ENCODE measurements at places on chromosomes 2 and 18.

- DNase-seq, result no peak
Observed at GRCh38 chr18:1094409-1094808, 189.7 kb downstream of the ADCYAP1 start.

- DNase-seq, result no peak
Observed at GRCh38 chr2:30514134-30514847, 67.2 kb downstream of the LCLAT1 start.

DNA sequence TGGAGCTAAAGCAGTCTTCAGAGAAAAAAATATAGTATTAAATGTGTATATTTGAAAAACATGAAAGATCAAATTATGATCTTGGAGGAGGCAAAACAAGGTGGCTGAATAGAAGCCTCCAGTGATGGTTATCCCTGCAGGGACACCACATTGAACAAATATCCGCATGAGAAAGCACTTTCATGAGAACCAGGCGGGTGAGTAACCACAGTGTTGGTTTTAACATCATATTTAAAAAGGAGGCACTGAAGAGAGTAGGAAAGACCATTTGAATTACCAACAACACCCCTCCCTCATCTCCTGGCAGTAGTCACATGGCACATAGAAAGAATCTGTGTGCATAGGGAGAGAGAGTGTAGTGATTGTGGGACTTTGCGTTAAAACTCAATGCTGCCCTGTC, 759.6 kb upstream of the NRXN1 start:
- no peak for DNase-seq

- DNase-seq, result no peak
Observed at GRCh38 chr2:39202639-39203369, 41.0 kb downstream of the CDKL4 start.

- DNase-seq, result no peak
Observed at GRCh38 chr2:162435676-162436075, 91.7 kb downstream of the GCA start.

GRCh38 chr2:152015552-152015951, 83.3 kb downstream of the CACNB4 start:
- DNase-seq, result no peak

- no peak for DNase-seq
Observed at GRCh38 chr2:28463893-28464292, 32.0 kb upstream of the PLB1 start.

- DNase-seq, result no peak
Observed at GRCh38 chr2:136408795-136409194, 290.8 kb upstream of the CXCR4 start.

DNA sequence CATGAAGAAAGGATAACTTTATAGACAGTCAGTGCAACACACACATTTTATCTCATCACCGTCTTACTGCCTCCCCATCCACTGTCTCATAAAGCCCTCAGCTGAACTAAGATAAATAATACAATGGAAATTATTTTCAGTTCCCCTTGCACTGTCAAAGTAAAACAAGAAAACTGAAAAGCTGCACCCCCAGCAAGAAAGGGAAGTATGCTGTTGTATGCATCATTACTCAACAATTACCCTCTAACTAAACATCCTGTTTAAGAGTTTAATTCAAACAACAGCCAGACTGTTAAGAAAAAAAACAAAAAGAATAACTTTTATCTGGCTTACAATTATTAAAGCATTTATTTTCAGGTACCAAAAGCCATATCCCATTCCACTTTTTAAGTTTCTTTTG, 25.0 kb downstream of the MPPE1 start:
- DNase-seq, result no peak

GRCh38 chr2:219661955-219662395, 34.5 kb downstream of the SLC4A3 start:
- no peak for DNase-seq

- no peak for DNase-seq
Observed at GRCh38 chr2:126504949-126505348, 151.0 kb upstream of the GYPC start.

DNA sequence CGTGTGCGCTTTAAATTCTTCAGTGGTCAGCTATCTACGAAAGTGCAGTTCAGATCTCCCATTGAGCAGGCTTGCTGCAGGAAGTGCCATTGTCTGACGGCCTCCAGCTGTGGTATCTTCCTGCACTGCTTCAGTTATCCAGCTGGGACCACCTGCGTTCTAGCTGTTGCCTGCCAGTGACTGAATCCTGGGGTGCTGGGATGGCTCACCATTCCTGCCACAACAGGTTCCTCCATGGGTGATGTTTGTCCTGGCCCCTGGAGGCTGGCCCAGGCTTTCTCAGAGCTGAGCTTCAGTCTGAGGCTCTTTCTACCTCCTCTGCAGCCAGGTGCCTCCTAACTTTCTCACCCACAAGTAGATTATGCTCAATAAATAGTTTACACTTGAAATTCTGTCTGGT, 498.5 kb upstream of the HS6ST1 start:
- no peak for DNase-seq

GRCh38 chr18:22486667-22487066, 69.0 kb upstream of the CTAGE1 start:
- DNase-seq, result no peak

Measured in activated naive CD4-positive, alpha-beta T cell treated with Interleukin-2 at 50 U/mL for 16 hours (primary cell).